ENCODE measurements at places on chromosomes 1 and 21.

- DNase-seq: peak; percentile 37
These were observed 47.1 kb downstream of the ATP2B4 start for GRCh38 chr1:203673550-203674411.

DNA sequence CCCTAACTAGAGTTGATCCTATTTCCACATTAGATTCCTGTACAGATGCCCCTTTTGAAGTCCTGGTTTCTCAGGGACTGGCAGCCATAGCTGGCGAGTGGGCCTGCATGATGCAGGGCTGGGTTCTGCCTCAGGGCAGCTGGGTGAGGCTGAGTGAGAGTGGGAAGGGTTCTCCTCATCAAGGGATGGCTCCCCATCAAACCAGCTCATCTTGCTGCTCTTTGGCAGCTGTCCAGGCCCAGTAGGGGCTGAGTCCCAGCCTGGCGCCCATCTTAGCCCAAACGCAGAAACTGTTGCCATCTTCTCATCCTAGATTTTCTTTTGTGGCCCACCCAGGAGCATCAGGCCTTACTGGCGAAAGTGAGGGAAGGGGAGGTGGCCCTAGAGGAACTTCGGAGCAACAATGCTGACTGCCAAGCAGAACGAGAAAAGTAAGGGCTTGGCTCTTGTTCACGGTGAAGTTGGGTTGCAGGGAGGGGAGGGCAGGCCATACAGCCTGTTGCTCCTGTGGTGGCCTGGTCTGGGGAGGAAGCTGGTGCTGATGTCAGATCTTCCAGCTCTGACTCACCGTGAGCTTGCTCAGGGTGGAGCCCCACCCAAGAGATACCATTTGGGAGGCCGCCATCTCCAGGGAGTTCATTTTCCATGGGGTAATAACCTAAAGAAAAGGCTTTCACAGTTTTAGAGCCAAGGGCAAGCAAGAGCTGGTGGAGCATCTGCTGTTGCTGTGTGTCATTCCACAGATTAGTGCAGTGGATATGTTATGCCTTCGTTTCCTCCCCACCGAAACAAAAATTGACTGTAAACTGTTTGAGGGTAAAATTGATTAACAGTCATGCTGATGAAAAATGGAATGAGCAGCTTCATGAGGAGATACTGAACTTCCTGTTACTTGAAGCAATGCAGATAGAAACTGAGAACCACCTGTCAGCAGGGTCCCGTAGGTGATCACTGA lies 34.7 kb downstream of the TUFT1 start:
- DNase-seq: no peak

DNA sequence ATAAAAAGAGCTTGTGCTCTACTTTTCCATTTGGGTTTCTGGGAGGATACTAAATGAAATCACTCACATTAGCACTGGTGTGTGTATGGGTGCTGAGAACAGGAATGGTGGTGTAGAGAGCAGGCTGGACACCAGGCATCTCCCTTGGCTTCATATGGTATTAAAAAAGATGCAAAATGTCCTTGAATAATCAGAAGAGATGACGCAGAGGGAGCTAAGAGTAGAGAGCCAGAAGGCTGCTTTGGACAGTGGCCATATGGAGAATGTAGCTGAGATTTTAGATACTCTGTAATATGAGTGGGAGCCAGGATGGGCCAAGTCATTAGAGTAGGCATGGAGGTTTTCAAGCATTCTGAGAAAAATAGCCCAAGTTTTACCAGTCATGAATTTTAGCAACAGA lies 112.3 kb upstream of the ZRANB2 start:
- no peak for DNase-seq

- DNase-seq: no peak
These were observed 9.1 kb upstream of the SLC19A1 start for GRCh38 chr21:45551316-45551715.

- no peak for DNase-seq
These were observed 7.4 kb downstream of the KYAT3 start for GRCh38 chr1:88985032-88985431.
